Vagina (tissue), 2 donors: ENCODE measurements at places on chromosomes 3 and 15. TPM values are rescaled to one million over a fixed set of nuclear protein-coding genes. Genes with fewer than 3 reads are reported as not detected.

DNA sequence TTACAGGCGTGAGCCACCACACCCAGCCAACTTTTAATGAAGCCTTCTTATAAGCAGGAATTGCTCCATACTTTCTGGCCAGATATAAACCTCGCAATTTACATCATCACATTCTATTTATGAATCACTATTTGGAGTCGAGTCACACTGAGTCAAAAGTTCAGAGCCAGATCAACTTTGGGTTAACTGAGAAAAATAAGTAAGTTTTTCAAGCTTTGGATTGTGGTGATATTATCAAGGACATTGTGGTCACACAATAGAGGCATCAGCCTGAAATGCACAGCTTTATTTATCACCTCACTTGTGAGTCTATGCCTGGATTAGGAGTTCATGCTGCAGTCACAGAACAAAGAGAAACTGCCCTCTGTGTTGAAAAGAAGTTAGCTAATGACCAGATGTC lies 1163.5 kb downstream of the ROBO1 start:
- H3K36me3 ChIP-seq, result peaks cover 15% of the 10 kb centered on the region
- H3K27me3 ChIP-seq, result no peaks in the 10 kb centered on the region
- no peak overlapping the region for H3K4me3 ChIP-seq
- no peak overlapping the region for H3K27ac ChIP-seq

DNA sequence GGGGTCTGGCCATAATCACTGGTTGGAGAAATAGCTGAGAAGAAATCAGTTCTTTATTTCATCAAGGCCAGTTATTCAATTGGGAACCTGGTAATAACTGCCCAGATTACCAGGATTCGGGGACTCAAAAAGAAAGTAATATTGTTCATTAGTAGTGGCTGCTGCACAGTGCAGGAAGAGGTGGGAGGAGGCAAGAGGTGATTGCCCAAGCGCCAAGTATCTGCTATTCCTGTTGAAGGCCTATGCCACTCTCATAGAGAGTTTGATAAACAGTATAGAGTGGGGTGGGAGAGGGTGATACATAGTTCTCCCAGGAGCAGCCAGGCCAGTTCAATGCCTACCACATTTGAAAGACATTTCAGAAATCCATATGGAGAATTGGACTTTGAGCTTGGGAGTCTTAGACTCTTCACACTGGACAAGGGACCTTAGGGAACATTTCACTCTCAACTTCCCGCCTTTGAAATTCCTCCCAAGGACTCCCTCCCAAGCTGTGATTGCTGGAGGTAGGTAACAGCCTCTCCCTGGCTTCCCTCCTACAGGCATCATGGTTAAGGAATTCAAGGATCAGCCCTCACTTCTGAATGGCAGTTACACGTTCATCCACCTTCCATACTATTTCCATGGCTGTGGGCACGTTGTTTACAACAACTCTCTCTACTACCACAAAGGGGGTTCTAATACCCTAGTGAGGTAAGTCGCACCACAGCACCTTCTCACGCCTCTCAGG lies 59.8 kb downstream of the GLDN start:
- H3K27me3 ChIP-seq, result no peaks in the 10 kb centered on the region
- no peak overlapping the region for H3K27ac ChIP-seq
- DNase-seq, result no peak
- no peaks in the 10 kb centered on the region for H3K36me3 ChIP-seq
- H3K4me1 ChIP-seq, result no peaks in the 10 kb centered on the region

- H3K36me3 ChIP-seq, result no peaks in the 10 kb centered on the region
- no peaks in the 10 kb centered on the region for H3K4me1 ChIP-seq
- no peak for DNase-seq
- H3K27me3 ChIP-seq, result no peaks in the 10 kb centered on the region
Measured at GRCh38 chr3:139523718-139524117, 15.8 kb downstream of the RBP1 start.

- H3K36me3 ChIP-seq, result no peaks in the 10 kb centered on the region
- no peak for DNase-seq
- no peak overlapping the region for H3K4me3 ChIP-seq
- no peaks in the 10 kb centered on the region for H3K4me1 ChIP-seq
- no peak overlapping the region for H3K27ac ChIP-seq
Measured at GRCh38 chr15:73378089-73378488, 9.3 kb upstream of the HCN4 start.

GRCh38 chr15:74549816-74550215 lies 8.8 kb downstream of the ARID3B start:
- H3K27me3 ChIP-seq, result no peaks in the 10 kb centered on the region
- H3K4me3 ChIP-seq, result no peak overlapping the region
- H3K36me3 ChIP-seq, result no peaks in the 10 kb centered on the region
- H3K4me1 ChIP-seq, result peaks cover 18% of the 10 kb centered on the region

GRCh38 chr3:187125319-187126031 lies 13.8 kb downstream of the RPL39L start:
- no peak for DNase-seq
- no peak overlapping the region for H3K4me3 ChIP-seq
- H3K36me3 ChIP-seq, result no peaks in the 10 kb centered on the region
- no peaks in the 10 kb centered on the region for H3K4me1 ChIP-seq
- H3K27me3 ChIP-seq, result no peaks in the 10 kb centered on the region

DNA sequence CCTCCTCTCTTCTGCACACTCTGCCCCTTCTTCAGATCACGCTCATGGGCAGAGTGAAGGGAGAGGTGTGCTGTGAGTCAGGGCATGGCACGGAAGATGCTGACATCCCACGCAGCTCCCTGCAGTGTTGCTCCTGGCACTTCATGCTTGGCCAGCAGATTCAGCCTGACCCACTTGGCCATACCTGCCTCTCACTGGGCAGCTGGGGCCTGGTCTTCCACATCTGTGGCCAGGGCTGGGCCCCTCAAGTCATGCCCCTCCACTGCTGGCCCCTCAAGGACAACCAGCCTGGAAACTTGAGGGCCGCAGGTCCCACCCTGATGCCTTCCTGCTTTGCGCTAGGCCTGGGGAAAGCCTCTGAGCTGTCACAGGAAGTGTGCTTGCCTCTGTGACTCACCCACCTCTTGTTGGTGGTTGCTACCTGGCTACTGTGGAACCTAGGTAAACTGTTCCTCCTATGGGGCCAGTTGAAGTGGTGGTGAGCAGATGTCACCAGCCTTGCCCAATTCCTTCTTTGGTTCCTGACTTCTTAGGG lies 48.7 kb downstream of the BSN start:
- H3K27ac ChIP-seq, result no peak overlapping the region
- H3K36me3 ChIP-seq, result no peaks in the 10 kb centered on the region
- H3K4me3 ChIP-seq, result no peak overlapping the region
- H3K27me3 ChIP-seq, result no peaks in the 10 kb centered on the region
- H3K4me1 ChIP-seq, result no peaks in the 10 kb centered on the region
- no peak for DNase-seq

- no peak overlapping the region for H3K4me3 ChIP-seq
- H3K27me3 ChIP-seq, result no peaks in the 10 kb centered on the region
- no peaks in the 10 kb centered on the region for H3K36me3 ChIP-seq
- no peak overlapping the region for H3K27ac ChIP-seq
- H3K4me1 ChIP-seq, result peaks cover 15% of the 10 kb centered on the region
Measured at GRCh38 chr3:56860939-56861338, 59.2 kb upstream of the ARHGEF3 start.

The FANCD2OS gene
- total RNA-seq, result not detected

The GPR171 gene
- total RNA-seq, result 5.4 TPM

The LMAN1L gene
- total RNA-seq, result not detected
